ENCODE measurements at places on chromosomes 5 and 9. TPM values are rescaled to one million over a fixed set of nuclear protein-coding genes. Genes with fewer than 3 reads are reported as not detected.

DNA sequence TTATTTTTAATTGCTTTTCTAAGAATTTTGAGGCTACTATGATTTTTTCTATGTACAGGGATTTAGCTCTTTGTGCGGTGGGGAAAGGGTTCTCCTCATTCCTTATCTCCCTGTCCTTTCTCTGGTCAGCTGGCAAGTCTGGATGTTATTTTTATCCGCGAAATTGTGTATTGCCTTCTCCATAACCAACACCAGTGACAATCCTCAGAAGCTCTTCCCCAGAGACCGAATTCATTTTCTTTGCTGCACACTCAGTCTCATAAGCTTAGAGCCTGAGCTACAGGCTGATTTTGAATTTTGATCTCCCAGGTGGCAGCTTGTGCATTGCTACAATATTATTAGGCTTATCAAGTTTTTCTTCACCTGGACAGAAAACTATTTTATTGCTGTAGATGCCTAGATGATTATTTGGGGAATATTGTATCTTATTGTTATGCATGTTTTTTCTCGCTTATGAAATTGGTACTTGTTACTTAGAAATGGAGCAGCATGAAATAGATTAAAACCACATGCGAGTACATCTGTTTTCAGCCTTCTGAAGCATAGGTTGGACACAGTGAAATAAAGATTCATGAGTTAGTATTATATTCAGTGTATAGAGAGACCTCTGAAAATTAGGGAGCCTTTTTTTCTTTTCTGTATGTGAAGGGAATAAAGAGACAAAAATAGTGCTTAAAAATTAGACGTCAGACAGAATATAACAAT is 27.3 kb downstream of the CPEB4 start:
- no peaks in the 10 kb centered on the region for H3K36me3 ChIP-seq
- H3K4me1 ChIP-seq: no peaks in the 10 kb centered on the region
- H3K4me3 ChIP-seq: no peak overlapping the region
- H3K27me3 ChIP-seq: no peaks in the 10 kb centered on the region
- H3K27ac ChIP-seq: no peak overlapping the region

- H3K36me3 ChIP-seq: peaks cover 5% of the 10 kb centered on the region
- no peaks in the 10 kb centered on the region for H3K4me1 ChIP-seq
- H3K27ac ChIP-seq: no peak overlapping the region
Measured at GRCh38 chr9:124164811-124165210, 92.9 kb upstream of the NEK6 start.

GRCh38 chr5:43437062-43437660 is 25.0 kb upstream of the CCL28 start:
- 0 out of 2 replicates have a peak, but pooled peaks cover 3% of the 10 kb centered on the region for H3K27me3 ChIP-seq
- H3K4me3 ChIP-seq: no peak overlapping the region
- H3K4me1 ChIP-seq: peaks cover 9% of the 10 kb centered on the region
- H3K36me3 ChIP-seq: peaks cover 6% of the 10 kb centered on the region
- no peak for DNase-seq
- no peak overlapping the region for H3K27ac ChIP-seq

The LHX3 gene
- total RNA-seq: not detected

GRCh38 chr5:16489322-16489791 is 23.8 kb upstream of the ZNF622 start:
- H3K4me1 ChIP-seq: peaks cover 14% of the 10 kb centered on the region
- H3K27ac ChIP-seq: no peak overlapping the region
- H3K4me3 ChIP-seq: no peak overlapping the region
- H3K27me3 ChIP-seq: peaks cover 12% of the 10 kb centered on the region

- peaks cover 16% of the 10 kb centered on the region for H3K4me1 ChIP-seq
- H3K27ac ChIP-seq: no peak overlapping the region
- H3K27me3 ChIP-seq: peaks cover 2% of the 10 kb centered on the region
- DNase-seq: no peak
Measured at GRCh38 chr9:6557883-6558616, 87.5 kb downstream of the GLDC start.

- no peak for DNase-seq
- H3K36me3 ChIP-seq: no peaks in the 10 kb centered on the region
- peaks cover 32% of the 10 kb centered on the region for H3K4me1 ChIP-seq
- H3K27ac ChIP-seq: no peak overlapping the region
Measured at GRCh38 chr5:172788771-172789686, 18.0 kb upstream of the DUSP1 start.

DNA sequence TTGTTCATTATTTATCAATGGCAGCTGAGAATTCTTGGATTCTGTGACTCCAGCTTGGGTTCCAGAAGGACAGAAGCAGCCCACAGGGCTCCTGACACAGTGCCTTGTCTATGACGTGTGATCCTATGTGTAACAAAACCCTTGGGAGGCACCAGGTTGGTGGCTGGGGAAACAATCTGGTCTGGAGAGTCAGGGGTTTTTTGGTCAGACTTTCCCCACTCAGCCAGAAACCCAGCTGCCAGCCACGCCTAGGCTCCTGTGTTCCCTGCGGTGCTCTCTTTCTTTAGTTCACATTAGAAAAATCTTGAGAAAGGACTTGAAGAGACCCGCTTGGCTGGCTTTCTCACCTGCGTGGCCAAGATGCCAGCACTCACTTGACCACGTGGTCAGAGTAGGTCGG is 15.5 kb upstream of the ZBED3 start:
- H3K4me3 ChIP-seq: no peak overlapping the region
- no peaks in the 10 kb centered on the region for H3K36me3 ChIP-seq
- no peak overlapping the region for H3K27ac ChIP-seq
- peaks cover 12% of the 10 kb centered on the region for H3K4me1 ChIP-seq
- H3K27me3 ChIP-seq: peaks cover 4% of the 10 kb centered on the region

GRCh38 chr9:27382975-27383374 is 86.0 kb upstream of the EQTN start:
- DNase-seq: no peak
- H3K4me3 ChIP-seq: no peak overlapping the region

DNA sequence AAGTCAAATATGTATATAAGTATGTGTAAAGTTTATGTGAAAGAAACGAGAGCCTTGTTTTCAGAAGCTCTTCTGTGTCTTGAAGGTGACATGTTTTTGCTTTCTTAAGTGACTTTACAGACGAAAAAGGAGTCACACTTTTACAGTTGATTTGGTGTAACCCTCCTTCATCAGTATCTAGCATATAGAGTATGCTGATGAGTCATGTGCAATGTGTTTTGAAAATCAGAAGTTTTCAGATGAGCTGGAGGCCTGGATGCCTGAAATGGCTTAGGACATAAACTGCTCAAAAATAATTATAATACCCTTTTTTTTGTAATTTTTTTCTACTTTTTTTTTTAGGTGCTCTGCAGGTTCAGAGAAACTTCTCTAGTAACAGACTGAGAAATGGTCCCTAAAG is 209.5 kb downstream of the CD180 start:
- H3K36me3 ChIP-seq: no peaks in the 10 kb centered on the region
- peaks cover 7% of the 10 kb centered on the region for H3K27me3 ChIP-seq
- H3K4me3 ChIP-seq: no peak overlapping the region

DNA sequence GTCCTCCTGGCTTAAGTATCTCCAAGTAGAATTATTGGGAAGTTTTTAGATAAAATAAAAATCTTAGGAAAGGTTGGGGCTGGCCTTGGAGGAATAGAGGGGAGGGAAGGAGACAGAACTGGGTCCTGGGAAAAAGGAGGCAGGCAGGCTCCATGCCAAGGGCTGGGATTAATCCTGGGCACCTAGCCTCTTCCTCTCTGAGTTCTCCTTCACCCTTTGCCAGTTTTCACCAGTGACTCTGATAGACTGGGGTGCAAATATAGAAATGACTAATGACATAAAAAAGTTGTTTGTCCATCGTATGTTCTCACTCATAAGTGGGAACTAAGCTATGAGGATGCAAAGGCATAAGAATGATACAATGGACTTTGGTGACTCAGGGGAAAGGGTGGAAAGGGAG is 81.9 kb downstream of the RMI1 start:
- no peaks in the 10 kb centered on the region for H3K4me1 ChIP-seq
- no peak for DNase-seq
- no peaks in the 10 kb centered on the region for H3K36me3 ChIP-seq
- H3K27ac ChIP-seq: no peak overlapping the region

The SPINK4 gene
- total RNA-seq: not detected

DNA sequence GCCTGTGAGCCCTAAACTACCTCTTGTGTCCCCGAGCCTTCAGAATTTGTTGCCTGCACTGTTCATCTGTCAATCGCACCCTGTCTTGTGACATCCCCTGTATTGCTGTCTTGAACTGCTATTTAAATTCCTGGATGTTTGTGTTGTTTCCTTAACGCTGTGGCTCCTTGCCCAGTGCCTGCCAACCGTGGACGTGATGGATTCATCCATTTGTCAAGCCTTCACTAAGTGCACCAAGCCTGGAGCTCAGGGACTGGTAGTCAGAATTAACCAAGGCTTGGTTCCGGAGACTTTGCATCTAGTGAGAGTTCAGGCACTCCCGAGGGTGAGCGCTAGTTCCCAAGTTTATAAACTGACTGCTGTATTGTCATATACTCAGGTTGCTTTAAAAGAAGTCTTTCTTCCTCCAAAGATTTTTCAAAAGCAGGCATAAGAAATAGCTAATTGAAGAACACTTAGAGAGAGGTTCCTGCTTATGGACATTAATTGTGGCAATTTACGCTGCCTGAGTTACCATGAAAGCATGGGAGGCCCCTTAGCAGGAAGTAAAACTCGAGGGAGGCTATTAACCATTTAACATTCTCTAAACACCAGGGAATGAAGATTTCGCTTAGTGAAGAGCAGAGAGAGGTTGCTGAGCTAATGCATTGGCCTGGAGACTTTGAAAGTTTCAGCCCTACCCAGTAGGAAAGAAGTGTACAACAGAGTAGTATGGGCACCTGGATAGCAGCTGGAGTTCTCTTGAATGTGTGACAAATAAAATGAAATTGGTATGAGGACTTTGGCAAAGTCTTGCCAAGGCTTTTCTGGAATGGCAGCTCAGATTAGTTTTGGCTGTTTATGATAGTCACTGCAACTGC is 29.0 kb downstream of the RGS3 start:
- H3K4me3 ChIP-seq: no peak overlapping the region
- H3K36me3 ChIP-seq: no peaks in the 10 kb centered on the region
- H3K4me1 ChIP-seq: peaks cover 24% of the 10 kb centered on the region
- H3K27ac ChIP-seq: no peak overlapping the region

The SMIM32 gene
- total RNA-seq: not detected
